Adipose tissue (tissue), 3 donors: ENCODE measurements at places on chromosomes 2 and 18. TPM values are rescaled to one million over a fixed set of nuclear protein-coding genes. Genes with fewer than 3 reads are reported as not detected.

The WDR7 gene
- polyA plus RNA-seq, result 4.9 TPM

The PARD3B gene
- 5.0 TPM for polyA plus RNA-seq

The MYO5B gene
- 8.2 TPM for polyA plus RNA-seq

The POTEI gene
- polyA plus RNA-seq, result not detected

The CDK15 gene
- polyA plus RNA-seq, result 0.58 TPM

The APCDD1 gene
- polyA plus RNA-seq, result 400 TPM

The ILKAP gene
- polyA plus RNA-seq, result 25.7 TPM

The CCBE1 gene
- polyA plus RNA-seq, result 1.0 TPM

The ATAD2B gene
- 2.0 TPM for polyA plus RNA-seq

The COLEC11 gene
- 7.9 TPM for polyA plus RNA-seq

The IL36RN gene
- not detected for polyA plus RNA-seq

The ANKRD36C gene
- polyA plus RNA-seq, result 1.1 TPM

The OTOS gene
- not detected for polyA plus RNA-seq

The INHA gene
- 6.5 TPM for polyA plus RNA-seq

The EPB41L3 gene
- 74.0 TPM for polyA plus RNA-seq
